ENCODE measurements at places on chromosomes 2 and 18.

GRCh38 chr2:233081232-233081730, 21.1 kb downstream of the INPP5D start:
- DNase-seq: no peak

GRCh38 chr2:164084066-164084465, 348.3 kb upstream of the FIGN start:
- DNase-seq: no peak

DNA sequence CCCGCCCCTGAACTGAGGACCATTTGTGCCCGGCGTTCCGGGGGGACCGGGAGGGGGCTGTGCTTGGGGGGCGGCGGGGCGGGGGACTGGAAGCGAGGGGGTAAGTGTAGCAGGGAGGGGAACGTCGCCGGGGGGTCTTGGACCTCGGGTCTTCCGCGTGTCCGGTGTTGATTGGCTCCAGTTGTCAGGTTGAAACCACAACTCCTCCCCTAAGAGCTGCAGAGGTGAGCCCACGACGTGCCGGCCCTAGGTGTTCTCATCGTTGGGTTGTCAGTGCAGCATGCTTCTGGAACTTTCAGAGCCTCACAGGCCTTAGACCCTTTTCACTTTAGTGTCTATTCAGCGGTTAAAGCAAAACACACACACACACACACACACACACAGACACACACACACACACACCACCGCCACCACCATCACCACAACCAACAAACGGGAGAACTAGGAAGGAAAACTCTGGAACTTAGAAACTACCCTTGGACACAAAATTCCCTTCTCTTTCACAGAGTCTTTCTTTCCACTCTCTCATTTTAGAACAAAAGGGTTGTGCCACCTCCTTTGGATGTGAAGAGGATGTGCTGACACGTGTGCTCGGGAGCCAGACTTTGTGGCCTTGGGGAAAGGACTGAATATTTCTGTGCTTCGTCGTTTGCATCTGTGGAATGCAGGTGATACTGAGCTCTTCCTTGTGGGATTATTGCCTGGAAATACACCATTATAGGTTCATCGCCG, 6.7 kb upstream of the DLX2 start:
- no peak for DNase-seq

- no peak for DNase-seq
These were observed 17.4 kb downstream of the ZNF532 start for GRCh38 chr18:58882044-58882443.

DNA sequence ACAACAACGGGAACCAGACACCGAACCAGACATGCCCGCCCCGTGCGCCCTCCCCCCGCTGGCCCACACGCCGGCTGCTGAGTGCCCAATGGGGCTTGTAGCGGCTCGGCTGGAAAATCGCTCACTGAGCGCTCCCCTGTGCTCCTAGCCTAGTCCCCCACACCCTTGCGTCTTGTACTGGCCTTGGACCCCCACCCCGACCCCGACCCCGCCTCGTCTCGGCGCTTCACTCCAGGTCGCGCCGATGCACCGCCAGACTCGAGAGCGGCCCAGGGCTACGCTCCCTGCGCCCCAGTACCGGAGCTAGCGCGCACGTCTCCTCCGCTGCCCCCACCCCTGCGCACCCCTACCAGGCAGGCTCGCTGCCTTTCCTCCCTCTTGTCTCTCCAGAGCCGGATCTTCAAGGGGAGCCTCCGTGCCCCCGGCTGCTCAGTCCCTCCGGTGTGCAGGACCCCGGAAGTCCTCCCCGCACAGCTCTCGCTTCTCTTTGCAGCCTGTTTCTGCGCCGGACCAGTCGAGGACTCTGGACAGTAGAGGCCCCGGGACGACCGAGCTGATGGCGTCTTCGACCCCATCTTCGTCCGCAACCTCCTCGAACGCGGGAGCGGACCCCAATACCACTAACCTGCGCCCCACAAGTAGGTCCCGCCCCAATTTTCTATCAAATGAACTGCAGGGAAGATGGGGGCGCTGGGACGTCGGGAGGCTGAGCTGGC, 1.5 kb downstream of the GAD1 start:
- no peak for DNase-seq

- DNase-seq: no peak
These were observed 29.9 kb downstream of the PTPN18 start for GRCh38 chr2:130385709-130386108.
